ENCODE measurements at places on chromosomes 3 and 15.

GRCh38 chr3:128280481-128281052, 127.3 kb downstream of the EEFSEC start:
- DNase-seq, result no peak

DNA sequence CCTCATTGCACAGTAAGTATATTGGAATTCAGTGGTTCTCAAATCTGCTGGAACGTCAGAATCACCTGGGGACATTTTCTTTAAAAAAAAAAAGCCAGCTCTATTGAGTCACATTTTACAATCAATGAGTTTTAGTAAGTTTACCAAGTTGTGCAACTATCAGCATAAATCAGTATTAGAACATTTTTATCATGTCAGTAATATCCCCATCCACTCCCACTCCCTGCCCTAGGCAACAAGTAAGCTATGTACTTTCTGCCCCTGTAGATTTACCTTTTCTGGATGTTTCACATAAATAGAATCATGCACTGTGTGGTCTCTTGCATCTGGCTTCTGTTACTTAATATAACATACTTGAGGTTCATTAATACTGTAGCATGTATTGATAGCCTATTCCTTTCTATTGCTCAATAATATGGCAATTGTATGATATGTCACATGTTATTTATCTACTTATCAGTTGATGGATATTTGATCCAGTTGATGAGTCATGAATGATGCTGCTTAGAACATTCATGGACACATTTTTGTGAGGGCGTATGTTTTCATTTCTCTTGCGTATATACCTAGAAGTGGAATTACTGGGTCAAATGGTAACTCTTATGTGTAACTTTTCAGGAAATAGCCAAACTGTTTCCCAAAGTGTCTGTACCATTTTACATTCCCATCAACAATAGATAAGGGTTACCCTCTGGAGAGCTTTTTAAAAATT, 180.5 kb downstream of the THSD4 start:
- no peak for DNase-seq

DNA sequence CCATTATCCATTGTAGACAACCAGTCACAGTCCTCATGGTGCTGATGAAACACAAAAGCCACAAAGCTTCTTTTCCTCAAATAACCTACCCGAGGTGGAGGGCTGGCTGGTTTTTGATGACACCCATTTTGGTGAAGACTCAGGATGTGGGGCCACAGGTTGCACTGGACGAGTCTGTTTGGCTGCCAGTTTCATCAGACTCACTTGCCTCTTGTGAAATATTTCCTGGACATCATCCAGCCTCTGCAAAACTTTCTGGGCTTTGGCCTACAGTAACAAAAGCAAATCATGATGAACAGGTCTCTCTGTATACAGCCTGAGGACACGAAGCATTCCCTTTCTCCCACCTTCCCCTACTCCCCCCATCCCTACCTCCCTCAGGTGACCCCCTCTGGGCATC, 42.2 kb downstream of the B3GNT5 start:
- no peak for DNase-seq

- no peak for DNase-seq
Measured at GRCh38 chr15:41714291-41714690, 54.1 kb downstream of the MGA start.

DNA sequence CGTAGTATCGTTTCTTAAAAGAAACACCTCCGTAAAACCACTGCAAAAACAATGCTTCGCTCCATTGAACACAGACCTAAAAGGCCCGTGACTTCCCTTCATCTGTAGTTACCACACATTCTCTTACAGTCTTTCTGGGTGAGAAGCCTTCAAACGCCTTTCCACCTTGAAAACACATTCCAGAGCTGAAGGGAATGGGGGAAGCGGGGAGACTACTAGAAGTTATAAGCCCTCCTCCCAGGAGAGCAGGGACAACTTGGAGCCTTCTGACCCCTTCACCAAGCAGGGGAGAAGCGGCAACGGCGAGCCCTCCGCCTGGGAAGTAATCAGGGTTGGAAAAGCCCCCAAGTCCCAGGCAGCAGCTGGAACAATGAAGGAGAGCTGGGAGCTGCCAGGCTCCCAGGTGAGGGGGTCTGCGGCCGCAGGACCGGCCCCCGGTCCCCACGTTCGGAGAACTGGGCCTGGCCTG, 461 bp downstream of the SECISBP2L start:
- DNase-seq, result no peak

- DNase-seq, result no peak
Measured at GRCh38 chr15:52802110-52802509, 12.0 kb upstream of the ONECUT1 start.

- DNase-seq, result no peak
Measured at GRCh38 chr3:138675393-138675792, 66.8 kb downstream of the FAIM start.

- no peak for DNase-seq
Measured at GRCh38 chr3:108086653-108087052, 4.2 kb downstream of the CD47 start.

- DNase-seq, result no peak
Measured at GRCh38 chr3:16514755-16515353, 1.4 kb upstream of the RFTN1 start.

DNA sequence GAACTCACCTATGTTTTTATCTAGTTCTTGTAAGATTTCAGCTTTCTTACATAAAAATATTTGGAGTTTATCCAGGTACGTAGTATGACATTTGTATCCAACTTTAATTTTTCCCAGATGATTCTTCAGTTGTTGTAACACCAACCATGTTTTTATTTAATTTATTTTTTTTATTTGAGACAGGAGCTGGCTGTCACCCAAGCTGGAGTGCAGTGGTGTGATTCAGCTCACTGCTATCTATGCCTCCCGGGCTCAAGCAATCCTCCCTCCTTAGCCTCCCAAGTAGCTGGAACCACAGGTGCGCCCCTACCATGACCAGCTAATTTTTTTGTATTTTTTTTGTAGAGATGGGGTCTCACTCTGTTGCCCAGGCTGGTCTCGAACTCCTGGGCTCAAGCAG, 6.6 kb downstream of the XYLB start:
- no peak for DNase-seq

- DNase-seq, result no peak
Measured at GRCh38 chr3:186896875-186897274, 33.5 kb upstream of the ST6GAL1 start.

- no peak for DNase-seq
Measured at GRCh38 chr15:78083186-78083585, 5.7 kb upstream of the TBC1D2B start.

DNA sequence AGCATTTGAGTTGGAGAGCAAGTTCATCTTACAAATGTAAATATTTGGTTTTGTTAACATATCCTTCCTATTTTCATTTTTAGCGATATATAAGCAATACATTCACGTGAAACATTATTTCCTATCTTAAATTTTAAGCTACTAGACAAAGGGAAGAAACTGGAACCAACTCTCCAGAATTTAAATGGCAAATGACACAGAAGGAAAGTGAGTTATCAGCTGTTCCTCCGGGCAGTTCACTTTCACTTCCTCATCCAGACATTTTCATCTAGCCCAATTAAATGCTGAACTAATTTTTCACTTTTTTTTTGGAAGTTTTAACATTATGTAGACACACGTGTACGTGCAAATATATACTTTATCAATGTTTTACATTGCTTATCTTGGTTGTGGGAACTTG, 58.7 kb downstream of the MORC1 start:
- no peak for DNase-seq

GRCh38 chr3:127985216-127985615, 67.0 kb upstream of the SEC61A1 start:
- no peak for DNase-seq

GRCh38 chr3:101011136-101011535, 17.9 kb upstream of the ABI3BP start:
- no peak for DNase-seq

DNA sequence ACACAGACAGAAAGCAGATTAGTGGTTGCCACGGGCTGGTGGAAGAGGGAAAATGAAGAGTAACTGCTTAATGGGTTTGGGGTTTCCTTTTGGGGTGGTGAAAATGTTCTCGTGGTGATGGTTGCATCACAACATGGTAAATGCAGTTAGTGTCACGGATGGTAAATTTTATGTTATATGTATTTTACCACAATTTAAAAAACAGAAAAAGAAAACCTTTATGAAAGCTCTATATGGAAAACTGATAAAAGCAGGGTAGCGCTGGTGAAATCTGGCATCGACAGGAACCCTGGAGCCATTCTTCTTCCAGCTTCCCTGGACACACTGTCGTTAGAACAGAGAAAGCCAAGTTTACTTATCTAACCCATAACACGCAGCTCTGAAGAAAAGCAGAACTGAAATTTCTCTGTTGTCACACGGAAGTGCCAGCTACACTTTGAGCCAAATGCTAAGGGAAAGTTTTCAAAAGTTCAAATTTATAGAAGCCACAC, 287.7 kb upstream of the NR2F2 start:
- DNase-seq, result no peak

- DNase-seq, result no peak
Measured at GRCh38 chr3:61530355-61530754, 31.0 kb upstream of the PTPRG start.

- DNase-seq, result no peak
Measured at GRCh38 chr15:66139591-66140207, 113.9 kb downstream of the MEGF11 start.

DNA sequence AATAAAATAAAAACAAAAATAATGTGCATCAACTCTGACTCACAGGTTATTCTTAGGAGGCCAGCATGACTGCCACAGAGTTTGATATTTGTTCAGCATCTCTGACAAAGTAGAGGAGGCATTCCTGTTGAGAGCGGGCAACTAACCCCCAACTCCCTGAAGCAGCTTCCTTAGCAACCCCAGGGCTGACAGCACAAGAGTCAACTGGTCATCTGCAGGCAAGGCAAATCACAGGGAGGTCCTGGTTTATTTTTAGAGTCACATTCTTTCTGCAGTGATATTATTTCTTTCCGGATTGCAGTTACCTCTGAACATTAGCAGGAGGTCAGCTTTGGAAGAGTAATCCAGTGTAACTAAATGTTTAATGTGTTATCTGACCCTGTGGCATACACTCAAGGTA, 273.0 kb downstream of the PLCL2 start:
- no peak for DNase-seq

- no peak for DNase-seq
Measured at GRCh38 chr3:150083655-150084042, 113.0 kb upstream of the PFN2 start.

DNA sequence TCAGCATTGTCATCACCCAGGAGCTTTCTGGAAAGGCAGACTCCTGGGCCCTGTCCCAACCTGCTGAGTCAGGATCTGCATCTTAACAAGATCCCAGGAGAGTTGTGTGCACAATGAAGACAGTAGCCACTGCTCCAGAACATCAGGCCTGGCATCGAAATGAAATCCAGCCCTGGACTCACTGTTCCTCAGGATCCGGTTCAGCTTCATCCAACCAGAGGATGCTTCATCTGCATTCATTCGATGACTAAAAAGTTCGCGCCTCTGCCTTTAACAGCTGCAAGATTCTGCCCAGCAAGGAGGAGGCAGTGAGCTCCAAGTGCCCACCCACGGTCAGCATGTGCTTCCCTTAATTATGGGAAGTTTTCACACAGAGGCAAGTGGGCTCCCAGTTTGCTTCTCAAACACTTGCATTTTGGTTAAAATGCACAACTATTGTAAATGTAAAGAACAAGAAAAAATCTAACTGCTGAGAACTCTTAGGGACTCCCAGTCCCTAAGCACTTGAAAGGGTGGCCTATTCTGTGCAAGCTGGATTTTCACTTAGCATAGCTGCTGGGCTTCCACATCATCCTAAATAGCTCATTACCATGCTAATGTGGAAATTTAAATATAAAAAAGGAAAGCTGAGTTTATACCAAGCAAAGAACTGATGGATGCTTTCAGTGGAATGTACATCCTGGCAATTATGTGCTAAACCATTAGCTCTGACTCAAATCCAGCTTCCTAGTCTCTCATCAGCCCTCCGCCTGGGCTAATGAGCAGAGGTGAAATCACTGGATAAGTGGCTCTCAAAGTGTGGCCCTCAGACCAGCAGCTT, 25.5 kb upstream of the ESYT3 start:
- DNase-seq, result no peak

DNA sequence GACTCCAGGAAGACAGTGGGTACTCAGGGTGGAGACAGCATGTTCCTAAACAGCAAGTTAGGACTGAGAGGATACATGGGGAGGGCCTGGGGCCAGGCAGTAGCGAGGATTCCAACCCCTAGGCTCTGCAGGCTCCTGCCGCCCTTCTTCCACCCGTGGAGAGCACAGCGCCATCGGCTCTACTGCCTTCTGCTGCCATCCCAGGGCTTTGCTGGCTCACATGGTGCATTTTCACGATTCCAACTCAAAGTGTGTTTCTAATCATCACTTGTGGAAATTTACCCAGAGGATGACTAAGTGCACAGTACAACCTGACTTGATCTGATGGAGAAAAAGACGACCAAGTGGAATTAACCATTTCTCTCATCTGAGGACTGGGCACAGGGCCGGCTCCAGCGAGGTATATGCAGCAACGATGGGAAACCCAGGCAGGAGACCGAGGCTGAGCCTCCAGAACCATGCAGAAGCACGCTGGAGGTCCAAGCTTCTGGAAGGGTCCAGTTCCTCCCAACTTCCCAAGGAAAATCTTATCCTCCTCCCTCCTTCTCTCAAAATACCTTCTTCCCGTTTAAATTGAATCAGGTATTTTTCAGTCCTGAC, 104.6 kb downstream of the LRIG1 start:
- no peak for DNase-seq

DNA sequence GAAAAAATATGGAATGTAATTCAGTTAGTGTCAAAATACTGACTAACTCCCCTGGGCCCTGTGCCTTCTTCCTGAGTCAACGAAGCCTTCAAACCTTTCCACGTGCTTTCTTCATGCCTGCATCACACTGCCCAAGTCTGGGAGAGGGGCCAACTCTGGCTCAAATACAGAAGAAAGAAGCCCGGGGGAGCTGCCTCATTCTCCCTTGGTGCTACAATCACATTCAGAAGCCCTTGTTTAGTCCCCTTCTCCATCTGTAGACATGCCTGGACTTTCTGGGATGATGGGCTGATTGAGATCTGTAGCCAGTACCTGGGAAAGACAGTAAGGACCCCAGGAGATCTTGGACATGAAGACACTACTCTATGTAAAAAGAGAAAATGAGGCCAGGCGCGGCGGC, 77.8 kb upstream of the GSK3B start:
- DNase-seq, result no peak

DNA sequence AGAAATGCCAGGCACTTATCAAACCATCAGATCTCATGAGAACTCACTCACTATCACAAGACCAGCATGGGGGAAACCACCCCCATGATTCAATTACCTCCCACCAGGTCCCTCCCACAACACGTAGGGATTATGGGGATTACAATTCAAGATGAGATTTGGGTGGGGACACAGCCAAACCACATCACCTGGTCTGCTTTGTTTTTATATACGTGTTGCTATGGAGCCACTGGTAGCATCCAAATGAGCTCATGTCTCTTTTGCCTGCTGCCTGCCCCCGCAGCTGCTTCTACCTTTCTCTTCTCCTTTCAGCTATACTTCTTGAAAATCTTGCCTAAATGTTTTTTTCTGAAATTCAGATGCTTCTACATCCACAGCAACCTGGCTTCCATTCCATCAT, 26.8 kb upstream of the PCOLCE2 start:
- no peak for DNase-seq

DNA sequence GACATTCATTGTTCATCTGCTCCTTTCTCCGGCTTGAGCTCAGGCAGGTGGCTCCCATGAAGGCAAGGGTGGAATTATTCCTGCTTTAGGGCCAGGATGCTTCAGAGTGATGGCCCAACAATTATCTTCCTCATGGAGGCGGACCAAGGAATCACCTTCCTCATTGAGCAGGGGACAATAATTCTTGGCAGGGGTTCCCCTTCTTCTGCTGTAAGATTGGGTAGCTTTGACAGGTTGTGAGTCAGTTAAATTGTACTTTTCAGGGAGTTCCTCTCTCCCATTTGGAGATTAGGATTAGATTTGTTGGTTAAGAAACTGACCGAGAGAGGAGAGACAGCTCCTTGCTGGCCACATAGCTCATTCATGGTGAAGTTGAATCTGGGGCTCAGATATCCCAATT, 31.4 kb upstream of the CD47 start:
- DNase-seq, result no peak
